Activated CD4-positive, alpha-beta T cell treated with anti-CD3 and anti-CD28 coated beads, Interleukin-2, amount 10 ng/mL, durations not matched to agents 24 days and 14 days (primary cell): ENCODE measurements at places on chromosomes 2 and 18. TPM values are rescaled to one million over a fixed set of nuclear protein-coding genes. Genes with fewer than 3 reads are reported as not detected.

DNA sequence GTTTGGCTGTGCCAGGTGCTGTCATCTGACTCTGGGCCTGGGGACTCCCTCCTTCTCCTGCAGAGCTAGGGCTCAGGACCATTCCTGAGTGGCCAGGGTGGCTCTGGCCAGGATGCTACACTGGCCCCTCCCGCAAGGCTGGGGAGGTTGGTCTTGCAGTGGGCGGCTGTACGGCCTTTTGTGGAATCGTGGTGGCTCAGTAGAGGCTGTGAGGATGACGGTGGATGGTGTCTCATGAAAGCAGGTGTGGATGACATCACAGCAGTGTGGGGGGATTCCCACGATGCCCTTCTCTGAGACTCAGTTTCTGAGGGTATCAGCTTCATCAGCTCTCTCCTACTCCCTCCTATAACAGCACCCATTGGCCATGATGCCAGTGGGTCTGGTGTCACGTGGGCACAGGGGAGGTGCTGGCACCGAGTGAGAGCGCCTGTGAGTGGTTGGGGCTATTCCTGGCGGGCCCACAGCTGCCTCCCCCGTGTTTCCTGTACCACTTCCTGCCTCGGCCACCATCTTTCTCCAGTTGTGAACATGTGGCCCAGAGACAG, 144.2 kb upstream of the HDAC4 start:
- peak overlapping the region; percentile 73 for H3K27ac ChIP-seq
- H3K27me3 ChIP-seq: peaks cover 27% of the 10 kb centered on the region
- H3K36me3 ChIP-seq: no peaks in the 10 kb centered on the region
- peak; percentile 67 for DNase-seq
- peaks cover 32% of the 10 kb centered on the region for H3K4me1 ChIP-seq

- H3K4me1 ChIP-seq: peaks cover 7% of the 10 kb centered on the region
- peak; percentile 62 for DNase-seq
- no peaks in the 10 kb centered on the region for H3K36me3 ChIP-seq
Observed at GRCh38 chr2:46876741-46877384, 38.7 kb downstream of the MCFD2 start.

The OSR1 gene
- not detected in 2 replicates for total RNA-seq

- no peaks in the 10 kb centered on the region for H3K4me1 ChIP-seq
- no peak overlapping the region for H3K4me3 ChIP-seq
- H3K27ac ChIP-seq: no peak overlapping the region
- no peaks in the 10 kb centered on the region for H3K36me3 ChIP-seq
Observed at GRCh38 chr2:241202268-241202585, 13.8 kb downstream of the ANO7 start.

- peaks cover 29% of the 10 kb centered on the region for H3K36me3 ChIP-seq
- peak; percentile 89 for DNase-seq
- no peaks in the 10 kb centered on the region for H3K27me3 ChIP-seq
Observed at GRCh38 chr2:46984642-46985476, 69.3 kb upstream of the MCFD2 start.
